ENCODE measurements at places on chromosomes 16 and 17.

DNA sequence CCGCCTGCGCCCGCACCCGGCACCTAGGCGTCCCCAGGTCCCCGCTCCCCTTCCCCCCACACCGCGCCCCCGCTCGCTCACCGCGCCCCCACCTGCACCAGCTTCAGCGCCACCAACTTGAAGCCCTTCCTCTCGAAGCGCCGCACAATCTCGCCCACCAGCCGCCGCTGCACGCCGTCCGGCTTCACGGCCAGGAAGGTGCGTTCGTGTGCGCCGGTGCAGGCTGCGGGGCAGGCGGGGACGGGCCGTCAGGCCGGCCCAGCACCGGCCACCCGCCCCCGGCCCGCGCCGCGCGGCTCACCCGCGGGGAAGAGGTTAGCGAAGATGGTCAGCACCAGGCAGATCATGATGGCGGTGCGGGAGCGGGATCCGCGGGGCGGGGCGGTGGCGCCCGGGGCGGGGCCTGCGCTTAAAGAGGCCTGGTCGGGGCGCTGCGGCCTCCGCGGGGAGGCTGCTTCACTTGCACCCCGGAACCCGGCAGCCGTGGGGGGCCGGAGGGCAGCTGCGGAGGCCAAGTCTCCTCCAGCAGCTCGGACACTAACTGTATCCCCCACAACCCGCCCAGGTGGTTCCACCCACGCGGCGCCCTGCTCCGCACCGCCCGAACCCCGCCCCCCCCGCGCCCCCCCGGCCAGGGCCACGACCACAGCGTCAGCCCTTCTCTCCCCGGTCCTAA lies at the start of gene NME3:
Gene NME3 (minus strand): TSS at position 356 of the 676 bp plus-strand sequence. CDS start 9 bp downstream, at position 347.
- peak; percentile 21 for DNase-seq

DNA sequence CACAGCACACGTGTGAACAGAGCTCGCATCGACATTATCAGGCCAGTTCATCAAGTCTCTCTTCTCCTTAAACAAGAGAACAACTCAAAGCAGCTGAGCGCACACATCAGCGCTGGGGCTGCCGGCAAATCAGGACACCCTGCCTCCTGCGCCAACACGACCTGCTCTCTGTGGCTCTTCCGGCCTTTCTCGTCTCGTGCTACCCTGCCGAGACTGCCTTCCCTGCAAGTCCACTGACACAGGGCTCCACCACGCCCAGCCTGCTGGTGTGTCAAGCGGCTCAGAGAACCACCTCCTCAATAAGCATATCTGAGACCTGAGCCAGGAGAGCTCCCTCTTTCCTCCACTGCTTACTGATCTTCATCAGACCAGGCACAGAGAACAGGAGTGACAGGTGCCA lies 96.9 kb downstream of the ZNF778 start:
- no peak for DNase-seq

DNA sequence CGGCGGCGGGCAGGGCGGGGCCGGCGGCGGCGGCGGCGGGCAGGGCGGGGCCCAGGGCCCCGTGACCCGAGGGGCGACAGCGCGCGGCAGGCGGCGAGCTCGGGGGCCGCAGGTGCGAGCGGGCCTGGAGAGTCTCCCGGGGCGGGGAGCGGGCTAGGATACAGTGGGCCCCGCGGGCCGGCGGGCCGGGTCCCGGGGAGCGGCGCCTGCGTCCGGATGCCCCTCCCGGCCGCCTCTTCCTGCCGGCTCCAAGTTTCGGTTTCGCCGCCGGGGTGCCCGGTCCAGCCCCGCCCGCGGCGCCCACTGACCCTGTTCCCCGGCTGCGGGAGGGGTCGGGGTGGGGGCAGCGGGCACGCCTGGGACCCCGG lies at the start of gene RNF213:
Gene RNF213 (plus strand): TSS at position 62 of the 368 bp plus-strand sequence. CDS start 2,830 bp downstream, outside the sequence.
- DNase-seq = peak; percentile 32

GRCh38 chr16:30470632-30470995 lies 1.9 kb upstream of the ITGAL start:
- DNase-seq = no peak

GRCh38 chr16:69165584-69165983 lies 21.4 kb upstream of the SNTB2 start:
- DNase-seq = no peak

DNA sequence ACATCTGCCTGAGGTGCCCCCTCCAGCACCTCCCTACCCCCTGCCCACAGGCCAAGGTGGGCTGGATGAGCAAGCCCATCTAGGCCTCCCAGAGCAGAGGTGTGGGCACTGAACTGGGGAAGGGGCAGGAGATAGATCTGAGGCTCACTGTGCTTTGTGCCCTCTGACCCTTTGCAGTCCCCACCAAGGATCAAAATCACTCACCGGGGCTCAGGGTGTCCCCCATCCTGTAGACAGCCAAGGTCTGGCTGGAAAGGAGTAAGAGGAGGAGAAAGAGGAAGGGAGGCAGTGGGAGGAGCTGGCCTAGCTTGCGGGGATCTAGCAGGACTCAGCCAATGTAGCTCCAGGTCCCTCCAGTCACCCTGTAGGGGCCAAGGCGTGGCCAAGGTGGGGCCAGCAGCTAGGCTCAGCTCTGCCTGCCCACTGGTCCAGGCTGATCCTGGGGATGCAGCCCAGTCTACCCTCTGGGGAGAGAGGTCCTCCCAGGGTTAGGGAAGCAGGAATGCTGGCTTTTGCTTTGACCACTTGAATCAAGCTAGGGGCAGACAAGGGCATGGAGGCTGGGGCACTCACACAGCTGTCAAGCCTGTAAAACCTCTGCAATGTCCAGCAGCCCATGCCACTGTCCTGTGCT lies 1.8 kb downstream of the SLC12A4 start:
- DNase-seq = no peak

GRCh38 chr17:68184141-68184571 lies 63.7 kb upstream of the AMZ2 start:
- DNase-seq = no peak

GRCh38 chr17:156946-157345 lies 19.6 kb downstream of the SCGB1C2 start:
- no peak for DNase-seq
